CD4-positive, alpha-beta T cell treated with Interferon gamma for 1 hour (primary cell): ENCODE measurements at places on chromosomes 5 and 9.

DNA sequence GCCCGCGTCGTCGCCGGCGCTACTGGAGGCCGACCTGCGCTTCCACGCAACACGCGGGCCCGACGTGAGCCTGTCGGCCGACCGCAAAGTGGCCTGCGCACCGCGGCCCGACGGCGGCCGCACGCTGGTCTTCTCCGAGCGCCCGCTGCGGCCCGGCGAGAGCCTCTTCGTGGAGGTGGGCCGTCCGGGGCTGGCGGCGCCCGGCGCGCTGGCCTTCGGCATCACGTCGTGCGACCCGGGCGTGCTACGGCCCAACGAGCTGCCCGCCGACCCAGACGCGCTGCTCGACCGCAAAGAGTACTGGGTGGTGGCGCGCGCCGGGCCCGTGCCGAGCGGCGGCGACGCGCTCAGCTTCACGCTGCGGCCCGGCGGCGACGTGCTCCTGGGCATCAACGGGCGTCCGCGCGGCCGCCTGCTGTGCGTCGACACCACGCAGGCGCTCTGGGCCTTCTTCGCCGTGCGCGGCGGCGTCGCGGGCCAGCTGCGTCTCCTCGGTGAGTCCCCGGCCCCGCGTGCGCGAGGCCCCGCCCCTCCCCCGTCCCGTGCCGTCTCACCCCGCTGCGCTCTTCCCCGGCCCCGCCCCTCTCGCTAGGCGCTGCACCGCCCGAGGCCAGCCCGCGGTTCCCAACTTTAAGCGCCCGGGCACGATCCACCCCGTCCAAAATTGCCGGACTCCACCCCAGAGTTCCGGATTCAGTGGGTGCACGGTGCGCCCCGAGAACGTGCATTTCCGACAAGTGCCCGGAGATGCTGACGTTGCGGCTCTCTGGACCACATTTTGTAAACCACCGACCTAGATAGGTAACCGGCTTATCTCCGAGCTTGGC is 42.8 kb downstream of the NEURL1B start:
- peak; percentile 80 for DNase-seq

DNA sequence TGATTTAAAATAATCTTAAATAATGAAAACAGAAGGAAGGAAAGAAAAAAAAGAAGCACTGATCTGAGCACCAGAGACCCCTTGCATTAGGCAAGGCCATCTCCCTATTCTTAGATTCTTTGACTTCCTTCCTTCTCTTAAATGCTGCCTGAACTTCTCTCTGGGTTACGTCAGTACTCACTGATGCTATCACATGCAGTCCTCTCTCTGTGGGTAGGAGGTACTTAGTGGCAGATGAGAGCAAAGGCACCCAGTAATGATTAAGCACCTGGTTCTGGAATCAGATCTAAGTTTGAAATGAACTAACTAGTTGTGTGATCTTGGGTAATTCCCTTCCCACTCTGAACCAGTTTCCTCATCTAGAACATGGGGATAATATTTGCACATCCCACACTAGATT is 110.3 kb upstream of the TBC1D2 start:
- DNase-seq = no peak

DNA sequence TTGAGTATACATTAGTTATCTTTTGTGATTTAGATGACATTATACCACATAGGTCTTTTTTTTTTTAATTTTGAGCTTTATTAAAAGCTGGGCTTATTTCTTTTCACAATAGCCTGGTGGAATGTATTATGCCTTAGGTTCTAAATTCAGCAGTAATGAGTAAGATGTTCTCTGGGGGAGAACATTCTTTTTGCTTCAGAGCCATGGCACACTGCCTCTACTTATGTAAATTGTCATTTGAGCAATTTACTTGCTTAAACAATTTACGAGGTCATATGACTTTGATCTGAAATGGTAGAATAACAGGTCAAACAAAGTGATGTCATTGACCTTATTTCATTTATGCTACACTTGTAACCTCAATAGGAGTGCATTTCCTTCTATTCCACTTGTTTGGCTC is 154.2 kb downstream of the FOCAD start:
- no peak for DNase-seq

DNA sequence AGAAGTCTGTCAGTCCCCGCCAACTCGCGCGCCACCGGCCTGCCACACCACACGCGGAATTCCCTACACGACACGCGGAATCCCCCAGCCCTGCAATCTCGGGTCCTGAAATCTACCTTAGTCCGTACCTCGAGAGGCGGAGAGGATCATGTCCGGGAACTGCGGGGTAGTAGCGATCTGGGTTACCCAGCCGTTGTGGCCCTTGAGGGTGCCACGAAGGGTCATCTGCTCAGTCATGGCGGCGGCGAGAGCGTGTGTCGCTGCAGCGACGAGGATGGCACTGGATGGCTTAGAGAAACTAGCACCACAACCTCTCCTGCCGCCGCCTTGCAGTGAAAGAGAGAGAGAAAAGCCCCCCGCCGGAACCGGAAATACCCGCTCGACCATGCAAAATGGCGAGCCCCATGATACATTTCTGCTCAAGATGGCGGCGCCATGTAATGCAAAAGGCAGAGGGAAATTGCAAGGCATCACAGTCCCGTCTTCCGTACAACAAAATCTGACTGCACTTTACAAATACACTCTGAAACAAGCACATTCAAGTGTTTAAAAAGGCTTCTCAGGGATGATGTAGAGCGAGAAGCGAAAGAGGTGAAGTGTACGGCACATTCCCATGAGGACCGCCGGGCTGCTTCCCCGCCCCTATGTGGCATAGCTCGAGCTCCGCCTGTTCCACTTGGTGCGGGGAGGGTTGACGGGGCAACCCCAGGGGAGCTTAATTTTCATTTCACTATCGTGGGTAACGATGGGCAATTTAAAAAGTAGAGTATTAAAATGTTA is at the start of gene RACK1:
Gene RACK1 (minus strand): TSS at position 343 of the 780 bp plus-strand sequence. CDS start 106 bp downstream, at position 237.
- peak; percentile 85 for DNase-seq

DNA sequence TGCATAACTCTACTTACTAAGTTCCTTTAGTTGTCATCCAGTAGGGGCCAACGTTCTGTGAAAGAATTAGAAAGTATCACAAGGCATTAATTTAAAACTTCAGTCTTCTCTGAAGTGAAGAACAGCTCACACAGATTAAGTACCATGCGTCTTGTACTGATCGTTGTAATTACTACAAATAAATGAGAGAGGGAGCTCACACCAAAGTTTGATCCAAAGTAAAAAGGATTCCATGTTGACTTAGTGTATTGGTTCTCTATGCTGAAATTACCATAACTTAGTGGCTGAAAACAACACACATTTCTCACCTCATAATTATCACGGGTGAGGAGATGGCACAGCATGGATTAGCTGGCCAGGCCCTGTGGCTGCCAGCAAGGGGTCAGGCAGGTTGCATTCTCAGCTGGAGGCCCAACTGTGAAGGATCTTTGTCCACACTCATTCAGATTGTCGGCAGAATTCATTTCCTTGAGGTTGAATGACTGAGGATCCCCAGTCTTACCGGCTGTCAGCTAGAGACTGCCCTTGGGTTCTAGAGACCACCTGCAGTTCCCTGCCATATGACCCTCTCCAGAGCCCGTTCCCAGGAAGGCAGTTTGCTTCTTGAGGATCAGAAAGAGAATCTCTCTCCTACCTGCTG is 169.1 kb downstream of the YTHDC2 start:
- no peak for DNase-seq

GRCh38 chr5:125038477-125038876 is 292.0 kb upstream of the ZNF608 start:
- no peak for DNase-seq

- DNase-seq = no peak
These were observed 16.8 kb downstream of the PRDM6 start for GRCh38 chr5:123105864-123106263.

DNA sequence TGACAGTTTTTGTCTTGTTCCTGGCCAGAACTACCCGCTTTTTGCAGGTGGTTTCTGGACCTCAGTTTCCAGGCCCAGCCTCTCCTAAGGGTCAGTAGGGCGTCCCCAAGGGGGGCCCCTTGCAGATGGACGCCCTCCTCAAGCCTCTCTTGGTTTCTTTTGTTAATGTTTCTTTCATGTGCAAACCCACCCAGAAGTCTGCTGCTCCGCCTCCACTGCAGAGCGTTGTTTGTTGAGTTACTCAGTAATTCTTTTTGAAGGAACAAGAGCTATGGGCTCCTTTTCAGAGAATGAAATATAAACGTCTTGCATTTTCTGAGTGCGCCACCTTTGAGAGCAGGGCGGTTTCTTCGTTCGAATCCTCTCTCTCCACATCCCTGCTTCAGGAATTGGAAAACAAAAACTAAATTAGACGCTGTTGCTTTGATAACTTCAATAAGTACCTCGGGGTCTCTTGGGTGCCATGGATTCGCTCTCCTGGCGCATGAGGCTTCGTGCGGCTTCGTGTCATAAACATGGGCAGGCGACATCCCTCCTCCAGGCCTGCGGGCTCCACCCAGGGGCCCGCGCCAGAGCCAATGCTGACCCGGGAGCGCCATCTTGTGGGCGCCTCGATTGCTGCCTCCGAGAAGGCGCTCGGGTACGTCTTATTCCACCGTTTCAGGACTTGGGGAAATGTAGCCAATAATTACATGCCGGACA is 38.3 kb upstream of the CKMT2 start:
- peak; percentile 65 for DNase-seq

DNA sequence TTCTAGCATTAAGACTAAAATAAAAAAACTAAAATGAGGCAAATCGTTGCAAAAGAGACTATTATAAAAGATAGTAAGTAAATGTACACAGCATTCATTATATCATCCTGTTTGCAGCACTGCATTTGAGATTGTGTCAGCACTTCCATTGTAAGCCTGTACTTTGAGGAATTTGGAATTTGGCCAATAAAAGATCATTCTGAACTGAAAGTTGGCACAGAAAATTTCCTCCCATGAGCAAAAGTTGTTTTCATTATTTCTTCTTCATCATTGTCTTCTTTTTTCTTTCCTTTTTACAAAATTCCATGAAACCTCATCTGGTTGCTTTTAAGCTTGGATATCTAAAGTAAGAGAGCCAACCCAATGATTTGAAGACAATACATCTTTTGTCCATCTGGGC is 199.3 kb upstream of the ADAMTSL1 start:
- DNase-seq = no peak

DNA sequence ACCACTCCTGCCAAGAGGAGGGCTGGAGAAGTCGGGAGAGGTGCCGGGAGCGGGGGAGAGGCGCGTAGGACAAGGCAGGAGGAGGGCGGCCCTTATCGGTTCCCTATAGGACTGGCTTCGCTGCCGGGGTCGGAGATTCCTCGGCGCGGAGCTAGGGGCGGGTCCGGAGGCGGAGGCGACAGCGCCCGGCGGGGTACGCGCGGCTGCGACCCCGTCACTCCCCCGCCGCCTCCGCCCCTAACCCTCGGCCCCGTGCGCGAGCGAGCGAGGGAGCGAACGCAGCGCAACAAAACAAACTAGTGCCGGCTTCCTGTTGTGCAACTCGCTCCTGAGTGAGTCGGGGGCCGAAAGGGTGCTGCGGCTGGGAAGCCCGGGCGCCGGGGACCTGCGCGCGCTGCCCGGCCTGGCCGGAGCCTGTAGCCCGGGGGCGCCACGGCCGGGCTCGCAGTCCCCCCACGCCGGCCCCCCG is 2.0 kb downstream of the GLIS3 start:
- DNase-seq = peak; percentile 44

DNA sequence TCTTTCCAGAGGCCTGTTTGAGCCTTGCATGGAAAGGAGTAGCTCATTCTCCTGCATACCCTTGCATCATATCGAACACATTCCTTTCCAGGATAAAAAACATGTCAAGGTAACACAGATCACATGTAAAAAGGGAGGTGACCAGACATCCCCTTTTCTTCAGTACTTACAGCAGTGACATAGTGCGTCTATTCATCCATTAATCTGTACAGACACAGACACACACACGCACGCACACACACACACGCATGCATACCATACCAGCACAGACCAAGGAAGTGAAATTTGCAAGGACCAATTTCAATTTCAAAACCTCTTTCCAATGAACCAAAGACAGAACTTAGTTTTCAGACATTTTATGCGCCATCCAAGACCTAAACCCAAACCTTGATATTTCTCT is 256.0 kb downstream of the PAPPA start:
- no peak for DNase-seq

DNA sequence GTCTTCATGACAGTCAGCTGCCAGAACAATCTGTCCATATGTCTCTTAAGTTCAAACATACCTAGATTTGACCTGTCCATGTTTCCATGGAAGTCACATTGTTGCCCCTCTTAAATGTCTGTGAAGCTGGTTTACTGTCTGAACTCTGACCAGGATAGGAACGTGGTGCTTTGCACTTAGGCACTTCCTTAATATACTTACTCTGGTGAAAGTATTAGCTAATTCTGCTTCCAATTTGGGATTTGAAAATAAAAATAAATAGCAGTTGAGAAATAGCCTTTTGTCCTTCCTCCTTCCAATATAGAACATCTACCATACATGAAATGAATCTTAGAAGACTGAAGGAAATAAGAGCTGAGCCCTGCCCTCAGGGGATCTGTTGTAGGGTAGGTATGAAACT is 524.5 kb upstream of the CLINT1 start:
- no peak for DNase-seq
